ENCODE measurements at places on chromosomes 12 and 14.

DNA sequence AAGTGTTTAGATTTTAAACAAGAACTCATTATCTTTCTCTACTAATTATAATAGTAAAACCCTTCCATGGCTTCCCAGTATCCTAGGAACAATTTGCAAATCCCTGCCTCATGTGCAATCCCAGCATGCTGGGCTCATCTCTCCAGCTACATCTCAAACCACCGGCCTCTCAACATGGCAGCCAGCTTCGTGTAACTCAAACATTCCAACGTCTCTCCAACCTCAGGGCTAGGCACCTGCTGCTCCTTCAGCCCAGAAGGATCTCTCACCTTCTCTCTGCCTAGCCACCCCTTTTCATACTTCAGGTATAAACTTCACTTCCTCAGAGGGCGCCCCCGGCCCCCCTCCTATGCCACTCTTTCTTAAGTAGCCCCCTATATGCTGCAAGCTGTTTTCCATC lies 7.2 kb downstream of the SART3 start:
- no peak for DNase-seq

GRCh38 chr12:44947163-44947562 lies 71.0 kb upstream of the NELL2 start:
- no peak for DNase-seq

GRCh38 chr12:126210026-126210425 lies 1144.8 kb downstream of the AACS start:
- DNase-seq = no peak

GRCh38 chr14:85534458-85535293 lies 4.7 kb downstream of the FLRT2 start:
- no peak for DNase-seq

DNA sequence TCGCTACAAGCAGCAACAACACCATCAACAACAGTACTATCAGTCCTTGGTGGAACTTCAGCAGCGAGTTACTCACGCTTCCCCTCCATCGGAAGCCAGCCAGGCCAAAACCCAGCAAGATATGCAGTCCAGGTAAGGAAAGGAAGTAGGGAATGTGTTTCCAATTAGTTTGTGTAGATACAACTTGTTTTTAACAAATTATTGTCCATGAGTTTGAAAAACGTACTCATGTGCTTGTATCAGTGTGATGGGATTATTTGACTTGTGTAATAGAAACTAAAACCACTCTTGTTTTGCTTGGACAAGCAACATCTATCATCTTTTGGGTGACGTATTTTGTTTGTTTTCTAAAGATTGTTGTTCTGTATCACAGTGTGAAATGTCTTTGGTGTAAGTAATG lies 137.9 kb downstream of the NAV3 start:
- no peak for DNase-seq

GRCh38 chr12:66163289-66163688 lies 6.5 kb downstream of the TMBIM4 start:
- DNase-seq = no peak

GRCh38 chr12:17342381-17342961 lies 736.5 kb upstream of the LMO3 start:
- DNase-seq = no peak

DNA sequence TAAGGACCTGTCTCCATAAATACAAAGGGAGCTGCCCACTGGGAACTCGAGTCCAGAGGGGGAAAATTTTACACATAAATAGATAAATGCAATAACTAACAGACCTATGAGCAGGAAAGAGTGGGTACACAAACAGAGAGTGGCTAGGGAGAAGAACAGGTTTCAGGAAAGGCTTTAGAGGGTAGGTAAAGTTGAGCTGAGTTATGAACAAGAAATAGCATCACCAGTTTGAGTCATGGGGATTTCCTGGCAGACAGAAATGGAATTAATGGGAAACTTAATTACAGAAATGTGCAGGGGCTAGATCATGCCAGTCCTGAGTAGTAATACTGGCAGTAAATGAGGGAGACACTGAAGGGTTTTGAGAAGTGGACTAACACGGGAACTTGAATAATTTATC lies 58.0 kb upstream of the CCDC175 start:
- no peak for DNase-seq

- DNase-seq = no peak
Measured at GRCh38 chr12:116142936-116143898, 134.3 kb downstream of the MED13L start.

DNA sequence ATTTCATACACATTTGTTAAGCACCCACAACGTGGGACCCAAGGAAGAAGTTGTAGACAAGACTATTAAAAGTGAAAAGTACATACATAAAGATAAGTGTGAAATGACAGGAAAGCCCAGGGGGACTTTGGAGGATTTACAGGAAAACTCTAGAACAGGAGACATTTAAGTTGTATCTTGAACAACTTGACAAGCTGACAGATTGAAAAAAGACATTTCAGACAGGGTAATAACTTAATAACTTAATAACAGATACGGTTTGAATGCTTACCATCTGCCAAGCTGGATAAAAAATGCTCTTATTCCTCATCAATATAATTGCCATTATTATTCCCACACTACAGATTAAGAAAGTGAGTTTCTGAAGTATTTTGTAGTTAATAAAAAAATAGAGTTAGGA lies 229.7 kb upstream of the SYT10 start:
- DNase-seq = no peak

DNA sequence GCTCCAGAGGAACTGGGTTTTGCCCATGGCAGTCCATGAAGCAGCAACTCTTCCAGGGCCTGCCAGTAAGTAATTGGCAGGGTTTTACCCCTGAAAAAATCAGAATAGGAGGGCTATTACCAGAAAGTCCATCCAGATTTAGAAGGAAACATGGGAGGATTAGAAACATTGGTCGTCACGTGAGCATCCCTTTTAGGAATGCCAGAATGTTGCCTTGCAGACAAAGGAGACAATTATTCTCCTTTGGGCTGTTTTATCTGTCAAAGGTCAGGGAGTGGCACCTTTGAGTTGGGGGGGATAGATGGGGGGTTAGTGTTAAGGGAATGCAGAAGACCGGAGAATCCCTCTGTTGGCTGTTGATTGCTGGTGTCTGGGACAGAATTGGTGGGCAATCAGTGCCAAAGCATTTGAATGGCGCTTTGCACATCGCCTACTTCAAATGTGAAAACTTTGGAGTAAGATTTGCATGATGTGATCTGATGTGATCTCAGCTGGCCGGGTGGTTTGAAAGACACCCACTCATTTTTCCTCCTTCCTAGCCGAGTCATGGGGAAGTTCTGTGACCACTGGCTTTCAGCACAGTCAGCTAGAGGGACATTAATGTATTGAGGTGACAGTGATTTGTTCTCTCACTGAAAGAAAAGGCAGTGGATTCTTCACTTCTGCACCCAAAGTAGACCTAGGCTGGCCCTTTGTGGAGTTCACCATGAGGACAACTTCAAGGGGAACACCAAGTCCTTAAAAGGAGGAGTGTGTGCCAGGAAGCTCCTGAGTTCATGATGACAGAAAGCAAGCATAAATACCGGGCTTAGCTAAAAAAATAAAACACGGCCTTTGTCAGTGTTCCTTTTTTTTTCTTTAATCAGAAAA lies 31.4 kb downstream of the FLVCR2 start:
- DNase-seq = no peak

Measured in activated CD8-positive, alpha-beta memory T cell treated with anti-CD3 and anti-CD28 coated beads, Interleukin-2, amount 50 U/mL, for 4 hours (primary cell).